ENCODE measurements at places on chromosomes 4 and X.

DNA sequence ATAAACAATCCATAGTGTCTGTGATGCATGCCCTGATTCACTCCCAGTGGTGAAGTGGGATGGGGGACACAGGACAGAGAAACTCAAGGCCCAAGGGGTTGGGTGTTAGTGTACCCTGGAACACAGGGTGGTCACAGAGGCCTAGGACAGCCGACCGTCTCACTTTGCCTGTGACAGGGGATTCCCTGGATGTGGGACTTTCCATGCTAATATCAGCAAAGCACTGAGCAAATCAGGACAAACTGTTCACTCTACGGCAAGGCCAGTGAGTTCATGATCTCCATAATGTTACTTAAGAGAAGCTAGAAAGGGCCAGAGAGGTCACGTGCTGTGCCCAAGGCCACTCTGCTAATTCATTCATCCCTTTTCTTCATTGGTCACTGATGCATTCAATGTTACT, 158.7 kb upstream of the RBPJ start:
- H3K4me3 ChIP-seq, result no peak overlapping the region
- no peak for DNase-seq
- H3K27ac ChIP-seq, result no peak overlapping the region
- H3K36me3 ChIP-seq, result no peaks in the 10 kb centered on the region

GRCh38 chr4:42654631-42655268, 2.2 kb downstream of the ATP8A1 start:
- H3K4me3 ChIP-seq, result no peak overlapping the region
- peaks cover 41% of the 10 kb centered on the region for H3K27me3 ChIP-seq
- peaks cover 23% of the 10 kb centered on the region for H3K36me3 ChIP-seq
- DNase-seq, result peak; percentile 6
- peaks cover 18% of the 10 kb centered on the region for H3K4me1 ChIP-seq

- no peak overlapping the region for H3K27ac ChIP-seq
- H3K27me3 ChIP-seq, result no peaks in the 10 kb centered on the region
- no peak for DNase-seq
- no peaks in the 10 kb centered on the region for H3K4me1 ChIP-seq
- no peak overlapping the region for H3K4me3 ChIP-seq
- no peaks in the 10 kb centered on the region for H3K36me3 ChIP-seq
Observed at GRCh38 chr4:36716874-36717273, 435.5 kb downstream of the DTHD1 start.

- H3K36me3 ChIP-seq, result no peaks in the 10 kb centered on the region
- no peak overlapping the region for H3K4me3 ChIP-seq
- no peak overlapping the region for H3K27ac ChIP-seq
- H3K27me3 ChIP-seq, result no peaks in the 10 kb centered on the region
- DNase-seq, result peak; percentile 6
- peaks cover 18% of the 10 kb centered on the region for H3K4me1 ChIP-seq
Observed at GRCh38 chr4:120694973-120695372, 227.6 kb downstream of the PRDM5 start.

GRCh38 chr4:39134683-39135306, 47.5 kb upstream of the WDR19 start:
- DNase-seq, result no peak
- no peak overlapping the region for H3K4me3 ChIP-seq
- peaks cover 12% of the 10 kb centered on the region for H3K4me1 ChIP-seq
- no peak overlapping the region for H3K27ac ChIP-seq

- H3K4me3 ChIP-seq, result no peak overlapping the region
- H3K4me1 ChIP-seq, result peaks cover 25% of the 10 kb centered on the region
- no peak overlapping the region for H3K27ac ChIP-seq
- H3K27me3 ChIP-seq, result no peaks in the 10 kb centered on the region
Observed at GRCh38 chr4:113646442-113646822, 115.1 kb downstream of the CAMK2D start.

- no peak overlapping the region for H3K27ac ChIP-seq
- H3K4me1 ChIP-seq, result peaks cover 58% of the 10 kb centered on the region
Observed at GRCh38 chrX:130105244-130105643, 5.1 kb downstream of the ELF4 start.

GRCh38 chr4:172698256-172698655, 470.4 kb upstream of the GALNT7 start:
- no peaks in the 10 kb centered on the region for H3K4me1 ChIP-seq
- no peak overlapping the region for H3K27ac ChIP-seq
- no peaks in the 10 kb centered on the region for H3K36me3 ChIP-seq

- no peak for DNase-seq
- no peaks in the 10 kb centered on the region for H3K36me3 ChIP-seq
- H3K27ac ChIP-seq, result no peak overlapping the region
- H3K4me1 ChIP-seq, result no peaks in the 10 kb centered on the region
- H3K27me3 ChIP-seq, result no peaks in the 10 kb centered on the region
Observed at GRCh38 chr4:68693325-68694075, 23.0 kb upstream of the UGT2B15 start.

- H3K36me3 ChIP-seq, result no peaks in the 10 kb centered on the region
- H3K27me3 ChIP-seq, result no peaks in the 10 kb centered on the region
- H3K4me1 ChIP-seq, result no peaks in the 10 kb centered on the region
- H3K27ac ChIP-seq, result no peak overlapping the region
Observed at GRCh38 chr4:26991057-26991456, 130.4 kb downstream of the STIM2 start.

DNA sequence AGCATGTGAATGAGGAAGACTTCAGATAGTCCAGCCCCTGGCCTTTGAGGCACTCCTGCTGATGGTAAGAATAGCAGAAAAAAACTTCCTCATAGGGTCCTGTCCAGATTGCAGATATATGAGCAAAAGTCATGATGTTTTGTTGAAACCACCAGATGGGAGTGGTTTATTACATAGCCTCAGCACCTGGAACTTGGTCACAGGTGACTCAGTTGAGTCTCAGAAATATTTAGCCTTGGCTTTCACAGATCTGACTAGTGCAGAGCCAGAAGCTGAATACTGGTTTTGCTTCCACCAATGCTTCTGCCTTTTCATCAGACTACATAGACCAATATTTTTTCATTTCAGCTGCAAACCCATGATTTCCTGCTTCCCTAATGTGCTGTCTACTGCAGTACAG, 994.9 kb upstream of the SLIT2 start:
- H3K4me3 ChIP-seq, result no peak overlapping the region
- H3K27ac ChIP-seq, result no peak overlapping the region
- no peaks in the 10 kb centered on the region for H3K4me1 ChIP-seq
- no peaks in the 10 kb centered on the region for H3K27me3 ChIP-seq

GRCh38 chrX:64265265-64265664, 34.9 kb upstream of the ASB12 start:
- DNase-seq, result no peak
- no peak overlapping the region for H3K27ac ChIP-seq
- H3K36me3 ChIP-seq, result no peaks in the 10 kb centered on the region

- H3K27ac ChIP-seq, result no peak overlapping the region
- no peak for DNase-seq
- no peaks in the 10 kb centered on the region for H3K27me3 ChIP-seq
- H3K4me3 ChIP-seq, result no peak overlapping the region
- no peaks in the 10 kb centered on the region for H3K4me1 ChIP-seq
Observed at GRCh38 chr4:137678796-137679195, 146.5 kb upstream of the PCDH18 start.

- no peak overlapping the region for H3K4me3 ChIP-seq
- no peaks in the 10 kb centered on the region for H3K27me3 ChIP-seq
- no peaks in the 10 kb centered on the region for H3K36me3 ChIP-seq
- no peak overlapping the region for H3K27ac ChIP-seq
Observed at GRCh38 chr4:112952313-112952700, 97.1 kb upstream of the ANK2 start.

GRCh38 chr4:52244848-52245247, 193.7 kb downstream of the SPATA18 start:
- no peaks in the 10 kb centered on the region for H3K36me3 ChIP-seq
- H3K4me3 ChIP-seq, result no peak overlapping the region
- no peak for DNase-seq
- peaks cover 30% of the 10 kb centered on the region for H3K27me3 ChIP-seq
- H3K27ac ChIP-seq, result no peak overlapping the region

GRCh38 chr4:68599150-68599549, 23.0 kb upstream of the UGT2B17 start:
- no peaks in the 10 kb centered on the region for H3K27me3 ChIP-seq
- H3K4me3 ChIP-seq, result no peak overlapping the region
- no peaks in the 10 kb centered on the region for H3K36me3 ChIP-seq
- DNase-seq, result no peak

DNA sequence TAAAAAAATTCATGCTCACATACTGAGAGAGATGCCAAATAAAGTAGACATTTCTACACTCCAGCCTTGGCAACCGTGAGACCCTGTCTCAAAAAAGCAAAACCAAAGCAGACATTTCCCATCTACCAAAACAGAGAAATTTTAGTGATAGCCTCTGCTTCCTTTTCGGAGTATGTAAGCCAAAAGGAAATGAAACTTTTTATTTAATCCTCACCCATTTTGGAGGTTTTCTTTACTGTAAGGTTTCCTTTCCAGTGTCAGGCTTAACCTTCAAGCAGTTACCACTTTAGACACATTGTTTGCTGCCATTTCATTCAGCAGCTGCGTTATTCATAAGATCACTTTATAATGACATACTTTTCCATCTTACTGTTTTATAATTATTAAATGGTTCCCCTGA, 15.9 kb downstream of the ADD1 start:
- no peak overlapping the region for H3K27ac ChIP-seq
- no peaks in the 10 kb centered on the region for H3K27me3 ChIP-seq
- no peaks in the 10 kb centered on the region for H3K36me3 ChIP-seq
- no peak overlapping the region for H3K4me3 ChIP-seq
- no peak for DNase-seq

DNA sequence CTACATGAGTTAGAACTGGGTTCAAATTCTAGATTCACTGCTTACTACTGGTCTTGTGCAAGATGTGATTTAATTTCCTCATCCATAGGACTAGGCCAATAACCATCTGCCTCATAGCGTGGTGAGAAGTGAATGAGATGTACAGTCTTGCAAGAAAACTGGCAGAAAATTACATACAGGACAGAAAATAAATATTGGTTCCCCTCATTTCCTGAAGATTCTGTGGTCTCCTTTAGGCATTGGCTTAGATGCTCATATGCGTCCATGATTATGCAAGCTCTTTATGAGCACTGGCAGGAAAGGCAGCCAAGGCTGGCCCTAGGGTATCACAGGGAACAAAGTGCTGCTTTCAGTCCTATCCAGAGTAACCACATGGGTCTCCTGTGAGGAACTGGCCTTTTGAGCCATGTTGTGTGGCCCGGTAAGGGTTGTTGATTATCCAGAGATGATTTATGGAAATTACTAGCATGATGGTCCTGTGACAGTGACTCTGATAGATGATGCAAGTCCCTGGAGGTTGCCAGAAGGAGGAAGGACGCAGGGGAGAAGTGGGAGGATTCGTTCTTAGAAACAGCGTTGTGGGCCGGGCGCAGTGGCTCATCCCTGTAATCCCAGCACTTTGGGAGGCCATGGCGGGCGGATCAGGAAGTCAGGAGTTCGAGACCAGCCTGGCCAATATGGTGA, 9.9 kb upstream of the MOB1B start:
- no peak for DNase-seq
- H3K4me3 ChIP-seq, result no peak overlapping the region
- H3K27ac ChIP-seq, result no peak overlapping the region

DNA sequence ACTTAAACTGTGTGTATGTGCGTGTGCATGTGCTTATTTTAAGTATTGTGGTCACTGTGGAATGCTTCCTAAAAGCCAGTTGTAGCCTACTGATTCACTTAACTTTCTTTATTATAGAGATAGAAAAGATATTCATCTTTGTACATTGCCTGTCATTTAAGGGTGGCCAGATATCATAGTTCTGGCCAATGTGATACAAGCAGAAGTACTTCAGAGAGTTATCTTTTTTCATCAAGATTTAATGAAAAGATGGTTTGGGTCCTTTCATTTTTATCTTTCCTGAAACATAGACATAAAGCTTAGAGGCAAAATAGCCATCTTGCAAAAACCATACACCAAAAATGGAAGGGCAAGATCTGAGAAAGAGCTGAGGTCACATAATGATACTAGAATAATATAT, 744.7 kb upstream of the ADGRL3 start:
- H3K4me1 ChIP-seq, result no peaks in the 10 kb centered on the region
- no peaks in the 10 kb centered on the region for H3K27me3 ChIP-seq
- no peak overlapping the region for H3K27ac ChIP-seq
- H3K4me3 ChIP-seq, result no peak overlapping the region

- no peaks in the 10 kb centered on the region for H3K27me3 ChIP-seq
- H3K4me1 ChIP-seq, result no peaks in the 10 kb centered on the region
- no peak overlapping the region for H3K4me3 ChIP-seq
- DNase-seq, result no peak
- H3K36me3 ChIP-seq, result no peaks in the 10 kb centered on the region
- no peak overlapping the region for H3K27ac ChIP-seq
Observed at GRCh38 chr4:107153956-107154355, 117.8 kb upstream of the DKK2 start.

DNA sequence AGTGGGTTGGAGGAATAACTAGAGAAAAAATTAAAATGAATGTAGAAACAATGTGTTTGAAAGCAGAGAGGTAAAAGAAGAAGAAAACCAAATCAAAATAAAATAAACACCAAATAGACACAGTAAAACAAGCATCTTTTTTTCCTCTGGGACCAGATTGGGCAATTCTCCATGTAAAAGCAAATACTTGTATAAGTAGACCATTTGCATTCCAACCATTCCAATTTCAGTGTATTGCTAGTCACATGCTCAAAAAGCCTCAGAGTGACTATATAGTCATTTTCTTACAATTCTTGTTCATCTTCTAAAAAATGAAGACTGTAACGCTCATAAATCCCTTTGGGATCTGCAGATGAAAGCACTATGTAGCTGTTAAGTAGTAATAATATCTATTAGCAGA, 969.5 kb downstream of the PCDH18 start:
- H3K4me1 ChIP-seq, result no peaks in the 10 kb centered on the region
- no peak for DNase-seq
- H3K27ac ChIP-seq, result no peak overlapping the region
- no peaks in the 10 kb centered on the region for H3K27me3 ChIP-seq
- no peak overlapping the region for H3K4me3 ChIP-seq

- H3K36me3 ChIP-seq, result no peaks in the 10 kb centered on the region
- no peaks in the 10 kb centered on the region for H3K27me3 ChIP-seq
- H3K4me3 ChIP-seq, result no peak overlapping the region
- DNase-seq, result no peak
- no peak overlapping the region for H3K27ac ChIP-seq
Observed at GRCh38 chrX:132563976-132564375, 75.1 kb upstream of the MBNL3 start.

DNA sequence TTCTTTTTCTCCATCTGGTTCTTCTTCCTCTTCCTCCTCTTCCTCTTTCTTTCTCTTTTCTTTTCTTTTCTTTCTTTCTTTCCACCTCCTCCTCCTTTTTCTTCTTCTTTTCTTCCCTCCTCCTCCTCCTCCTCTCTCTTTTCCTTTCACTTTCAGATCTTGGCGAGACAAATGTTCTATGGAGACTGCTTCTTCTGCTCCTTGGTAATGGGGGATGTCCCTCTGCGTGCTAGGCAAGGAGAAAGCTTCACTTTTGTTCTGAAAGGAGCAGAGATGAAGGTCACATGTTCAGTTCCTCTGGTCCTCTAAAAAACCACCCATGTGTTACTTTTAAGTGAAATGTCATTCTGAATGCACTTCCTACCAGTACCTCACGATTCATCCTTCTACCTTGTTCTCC, 33.2 kb downstream of the NBDY start:
- no peak overlapping the region for H3K27ac ChIP-seq
- H3K4me3 ChIP-seq, result no peak overlapping the region
- H3K4me1 ChIP-seq, result peaks cover 10% of the 10 kb centered on the region
- DNase-seq, result no peak
- no peaks in the 10 kb centered on the region for H3K36me3 ChIP-seq
